ENCODE measurements at places on chromosomes 13 and 19. TPM values are rescaled to one million over a fixed set of nuclear protein-coding genes. Genes with fewer than 3 reads are reported as not detected.

Gene SIAH3
- total RNA-seq = not detected

Gene PRR19
- total RNA-seq = 4.7 TPM

Gene CAMSAP3
- 3.1 TPM for total RNA-seq

Gene CYP2A6
- not detected for total RNA-seq

Gene RXFP2
- total RNA-seq = not detected

Gene MYO1F
- total RNA-seq = 0.49 TPM

Gene ALOX5AP
- 3.7 TPM for total RNA-seq

Gene DACH1
- total RNA-seq = not detected

Gene ZNF829
- total RNA-seq = 0.44 TPM

Gene PPFIA3
- total RNA-seq = 8.8 TPM

Gene ZNF737
- total RNA-seq = not detected

Gene SGCG
- not detected for total RNA-seq

Gene OSCAR
- 0.36 TPM for total RNA-seq

Gene U2AF1L4
- 28.4 TPM for total RNA-seq

Gene PLPP2
- total RNA-seq = 78.6 TPM

Gene POSTN
- 0.08 TPM for total RNA-seq

Gene KLF12
- total RNA-seq = 2.5 TPM

Gene EFNB2
- total RNA-seq = 3.0 TPM

Gene MCF2L
- 0.48 TPM for total RNA-seq

Gene ZNF14
- 1.5 TPM for total RNA-seq

Gene SUGP2
- 23.8 TPM for total RNA-seq

Gene OR4F17
- not detected for total RNA-seq

Gene TMEM255B
- total RNA-seq = 0.65 TPM

Gene SYNGR4
- total RNA-seq = 3.7 TPM

Gene GPR4
- total RNA-seq = 0.12 TPM

Gene CAPNS1
- total RNA-seq = 2,201 TPM

Gene EHD2
- total RNA-seq = 141 TPM

Measured in A549 treated with CORT108297 at 1 μM for 4 hours (cell line).